Mononuclear cell (primary cell): ENCODE measurements at places on chromosomes 2 and 18. TPM values are rescaled to one million over a fixed set of nuclear protein-coding genes. Genes with fewer than 3 reads are reported as not detected.

Gene ALPI
- not detected for total RNA-seq

Gene CACNB4
- 0.84 TPM for total RNA-seq

Gene PUM2
- 88.9 TPM for total RNA-seq

Gene MRPS5
- 14.5 TPM for total RNA-seq

Gene SLC9A4
- total RNA-seq = under 0.01 TPM

Gene NYAP2
- total RNA-seq = 0.10 TPM

Gene AGAP1
- 2.7 TPM for total RNA-seq

Gene SULT1C4
- 0.21 TPM for total RNA-seq

Gene PCGF1
- total RNA-seq = 12.1 TPM

Gene MEIS1
- 4.9 TPM for total RNA-seq

Gene MARCO
- total RNA-seq = 5.8 TPM

Gene ARHGAP28
- not detected for total RNA-seq

Gene FEV
- not detected for total RNA-seq

Gene NR4A2
- total RNA-seq = 83.3 TPM

Gene LANCL1
- 17.0 TPM for total RNA-seq

Gene LYPD1
- total RNA-seq = not detected

Gene IL36RN
- not detected for total RNA-seq

Gene GKN2
- not detected for total RNA-seq

Gene CXCR2
- 0.73 TPM for total RNA-seq

Gene BCL11A
- 11.2 TPM for total RNA-seq

Gene WIPF1
- total RNA-seq = 126 TPM

Gene PPP1R1C
- total RNA-seq = not detected

Gene FOSL2
- 171 TPM for total RNA-seq

Gene ANO7
- 0.10 TPM for total RNA-seq

Gene NGEF
- total RNA-seq = 0.21 TPM

Gene TRIM43
- not detected for total RNA-seq

Gene TXNDC2
- total RNA-seq = 0.10 TPM

Gene C1QL2
- not detected for total RNA-seq

Gene TRABD2A
- 96.0 TPM for total RNA-seq

Gene FTCDNL1
- 1.7 TPM for total RNA-seq

Gene GALNT14
- total RNA-seq = 0.31 TPM

Gene DSG1
- not detected for total RNA-seq

Gene KANSL3
- 50.2 TPM for total RNA-seq

Gene HOXD13
- not detected for total RNA-seq

Gene CTNNA2
- total RNA-seq = not detected

Gene PREPL
- total RNA-seq = 19.4 TPM

Gene MAP2
- 0.73 TPM for total RNA-seq

Gene C2orf78
- not detected for total RNA-seq

Gene CYP1B1
- 7.9 TPM for total RNA-seq

Gene ZAP70
- total RNA-seq = 137 TPM

Gene CSRNP3
- total RNA-seq = under 0.01 TPM

Gene FAP
- not detected for total RNA-seq

Gene CD28
- 85.3 TPM for total RNA-seq

Gene HOXD12
- not detected for total RNA-seq

Gene LCT
- total RNA-seq = 0.10 TPM

Gene NEU2
- total RNA-seq = not detected

Gene PAIP2B
- total RNA-seq = 1.4 TPM

Gene DNPEP
- total RNA-seq = 24.9 TPM

Gene DNER
- 0.21 TPM for total RNA-seq

Gene LCLAT1
- total RNA-seq = 14.6 TPM

Gene RSAD2
- total RNA-seq = 6.8 TPM

Gene REG3G
- not detected for total RNA-seq

Gene UGT1A8
- total RNA-seq = not detected

Gene UCN
- not detected for total RNA-seq

Gene CFAP53
- total RNA-seq = not detected
